ENCODE measurements at places on chromosomes 16 and 17.

- ATAC-seq, result no peak
Observed at GRCh38 chr17:72254808-72255449, 134.1 kb downstream of the SOX9 start.

- no peak for ATAC-seq
Observed at GRCh38 chr16:64982581-64982980, 139.3 kb downstream of the CDH11 start.

DNA sequence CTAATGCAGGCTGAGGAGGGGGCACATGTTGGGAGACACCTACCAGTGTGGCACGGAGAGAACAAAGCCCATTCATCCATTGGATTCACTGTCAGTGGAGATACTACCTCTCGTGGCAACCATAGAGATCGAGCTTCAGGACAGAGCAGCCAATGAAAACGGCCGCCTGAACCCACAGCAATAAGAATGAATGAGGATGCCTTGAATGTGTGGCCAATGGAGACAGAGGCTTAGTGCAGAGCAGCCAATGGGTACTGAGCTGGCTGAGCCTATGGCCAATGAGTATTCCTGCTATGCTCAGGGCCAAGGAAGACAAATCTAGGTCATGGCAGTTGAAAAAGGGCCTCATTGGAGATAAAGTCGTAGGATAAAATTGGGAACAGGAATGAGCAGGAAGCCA lies 10.9 kb downstream of the ARHGEF15 start:
- ATAC-seq, result no peak

DNA sequence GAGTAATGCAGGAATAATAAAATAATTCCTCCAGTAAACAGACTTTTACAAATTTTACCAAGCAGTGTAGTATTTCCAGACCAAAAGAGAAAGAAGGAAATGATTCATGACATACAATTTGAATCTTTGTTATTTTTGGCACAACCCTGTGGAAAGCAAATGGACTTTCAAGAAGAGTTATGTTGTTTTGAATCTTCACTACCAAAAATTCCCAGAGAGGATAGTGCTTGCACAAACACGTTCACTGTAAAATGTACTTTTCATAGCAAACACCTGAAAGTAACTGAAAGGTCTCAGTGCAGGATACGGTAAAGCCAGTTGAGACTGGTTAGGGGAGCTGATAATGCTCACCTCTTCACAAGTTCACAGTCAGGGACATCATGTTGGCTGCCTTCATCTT lies 107.1 kb downstream of the USP22 start:
- no peak for ATAC-seq

DNA sequence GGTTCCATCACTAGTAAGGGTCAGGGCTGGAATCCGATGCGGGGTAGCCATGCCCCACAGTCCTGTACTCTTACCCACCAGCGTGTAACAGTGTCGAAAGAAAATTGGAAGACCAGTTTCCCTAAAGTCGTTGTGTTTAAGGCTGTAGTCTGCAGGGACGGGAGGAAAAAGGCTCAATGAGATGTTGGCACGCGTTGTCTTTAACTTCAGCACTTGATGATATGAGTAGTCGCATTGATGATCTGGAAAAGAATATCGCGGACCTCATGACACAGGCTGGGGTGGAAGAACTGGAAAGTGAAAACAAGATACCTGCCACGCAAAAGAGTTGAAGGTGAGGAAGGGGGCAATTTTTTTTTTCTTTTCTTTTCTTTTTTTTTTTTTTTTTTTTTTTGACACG lies 1.3 kb downstream of the HSBP1 start:
- ATAC-seq, result no peak

GRCh38 chr16:72829846-72830775 lies 217.8 kb downstream of the ZFHX3 start:
- ATAC-seq, result no peak

DNA sequence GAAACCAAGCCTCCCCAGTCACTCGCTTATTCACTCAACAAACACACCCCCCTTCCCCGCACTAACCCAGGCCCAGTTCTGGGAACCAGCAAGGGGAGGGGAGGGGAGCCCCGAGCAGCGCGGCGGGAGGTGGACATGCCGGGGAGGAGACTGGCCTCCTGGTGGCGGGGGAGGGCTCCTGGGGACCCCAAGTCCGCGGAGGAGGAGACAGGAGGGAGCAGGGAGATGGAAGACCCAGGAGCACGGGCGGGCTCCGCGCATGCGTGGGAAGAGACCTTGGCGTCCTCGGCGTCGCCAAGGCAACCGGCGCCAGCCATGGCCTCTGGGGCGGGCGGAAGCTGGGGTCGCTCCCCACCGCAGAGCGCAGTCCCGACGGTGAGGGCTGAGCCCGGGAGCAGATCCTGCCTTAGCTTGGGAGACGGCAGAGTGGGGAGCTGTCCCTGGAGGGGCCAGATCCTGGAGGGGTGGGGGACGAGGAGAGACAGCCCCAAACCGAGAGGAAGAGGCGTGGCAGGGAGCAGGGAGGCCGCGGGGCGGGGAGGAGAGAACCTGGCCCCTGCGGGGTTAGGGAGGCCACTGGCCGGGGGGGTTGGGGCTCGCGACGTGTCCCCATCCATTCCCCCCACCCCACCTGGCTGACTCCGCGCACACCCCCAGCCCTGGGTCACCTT lies at the start of gene PRR29:
Gene PRR29 (plus strand): TSS at position 302 of the 671 bp plus-strand sequence. CDS start 14 bp downstream, at position 316.
- peak; percentile 71 for ATAC-seq

- peak; percentile 4 for ATAC-seq
Observed at GRCh38 chr16:67284699-67285646, 5.6 kb downstream of the PLEKHG4 start.

DNA sequence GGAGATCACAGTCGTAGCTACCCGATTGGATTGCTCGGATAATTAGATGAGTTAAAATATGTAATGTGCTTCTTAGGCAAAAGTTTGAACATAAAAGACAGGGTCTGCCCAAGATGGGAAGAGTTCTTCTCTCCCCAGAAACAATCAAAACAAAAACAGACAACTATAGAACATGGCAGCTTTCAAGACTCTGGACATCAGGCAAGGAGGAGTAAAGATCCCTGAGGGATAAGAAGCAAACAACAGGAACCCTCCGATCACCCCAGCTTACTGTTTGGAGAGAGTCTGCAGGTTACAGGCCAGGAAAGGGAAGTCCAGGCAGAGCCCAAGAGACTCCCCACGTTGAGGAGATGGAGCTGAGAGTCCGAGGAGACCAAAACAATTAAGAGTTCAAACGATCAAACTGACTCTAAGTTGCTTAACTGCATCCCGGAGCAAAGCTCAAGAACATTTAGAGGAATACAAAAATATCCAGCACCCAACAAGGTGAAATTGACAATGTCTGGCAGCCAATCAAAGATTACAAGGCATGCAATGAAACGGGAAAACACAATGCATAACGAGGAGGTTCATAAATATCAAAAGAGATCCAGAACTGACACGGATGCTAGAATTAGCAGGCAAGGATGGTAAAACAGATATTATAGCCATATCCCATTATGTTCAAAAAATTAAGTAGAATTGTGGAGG lies 3.9 kb downstream of the ASGR2 start:
- ATAC-seq, result no peak

- no peak for ATAC-seq
Observed at GRCh38 chr17:75488693-75489510, 26.4 kb downstream of the CASKIN2 start.

GRCh38 chr17:66432996-66433551 lies 130.7 kb downstream of the PRKCA start:
- ATAC-seq, result no peak

GRCh38 chr17:45334231-45334630 lies 17.4 kb upstream of the MAP3K14 start:
- no peak for ATAC-seq

- peak; percentile 31 for ATAC-seq
Observed at GRCh38 chr17:58153046-58153445, 4.9 kb downstream of the OR4D1 start.

DNA sequence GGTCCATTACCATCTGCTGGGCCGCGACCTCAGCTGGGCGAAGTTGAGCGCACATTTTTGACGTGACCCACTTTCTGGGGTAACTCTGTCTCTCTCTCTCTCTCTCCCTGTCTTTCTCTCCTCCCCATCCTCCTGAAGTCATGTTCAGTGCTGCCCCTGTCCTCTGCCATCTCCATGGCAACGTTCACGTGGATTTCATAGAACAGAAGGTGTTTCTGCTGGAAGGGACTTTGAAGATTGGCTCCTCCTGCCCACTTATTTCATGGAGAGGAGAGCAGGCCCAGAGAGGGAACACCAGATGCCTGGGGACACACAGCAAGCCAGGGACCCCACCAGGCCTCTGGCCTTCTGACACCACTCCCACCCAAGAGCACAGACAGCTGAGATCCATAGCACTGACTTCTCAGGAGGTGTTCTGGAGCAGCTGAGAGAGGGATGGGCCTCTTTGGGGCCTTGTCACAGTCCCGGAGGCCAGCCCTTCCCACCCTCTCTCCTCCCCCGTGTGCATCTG lies 4.2 kb upstream of the CCNF start:
- no peak for ATAC-seq

- ATAC-seq, result peak; percentile 90
Observed at GRCh38 chr16:68782198-68783174, 45.4 kb downstream of the CDH1 start.

DNA sequence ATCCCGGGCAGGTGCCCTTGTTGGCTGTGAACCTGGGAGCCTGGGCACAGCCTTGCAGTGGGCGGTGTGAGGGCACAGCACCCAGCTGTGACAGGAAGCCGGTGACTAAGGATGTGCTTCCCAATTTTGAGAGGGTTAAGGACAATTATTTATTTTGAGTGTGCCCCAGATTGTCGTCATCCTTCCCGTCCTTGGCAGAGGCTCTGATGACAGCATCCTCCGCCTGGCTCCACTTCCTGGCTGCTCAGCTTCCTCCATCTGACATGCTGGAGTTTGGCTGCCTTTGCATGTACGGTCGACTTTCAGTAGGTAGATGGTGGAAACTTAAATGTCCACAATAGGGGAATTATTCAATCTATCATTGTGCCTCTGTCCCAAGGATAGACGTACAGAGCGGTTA lies 282.4 kb upstream of the EEF2KMT start:
- no peak for ATAC-seq

GRCh38 chr17:64148699-64149098 lies 18.8 kb upstream of the ERN1 start:
- ATAC-seq, result no peak

- peak; percentile 60 for ATAC-seq
Observed at GRCh38 chr16:83806036-83806435, 1.7 kb upstream of the HSBP1 start.

GRCh38 chr17:17084941-17085340 lies 42.7 kb downstream of the MPRIP start:
- no peak for ATAC-seq

GRCh38 chr16:31265329-31266245 lies 5.8 kb downstream of the ITGAM start:
- ATAC-seq, result peak; percentile 94

GRCh38 chr16:75175074-75175473 lies 26.8 kb downstream of the ZFP1 start:
- no peak for ATAC-seq

GRCh38 chr16:65384441-65384840 lies 262.6 kb upstream of the CDH11 start:
- no peak for ATAC-seq

- peak; percentile 94 for ATAC-seq
Observed at GRCh38 chr17:4908711-4909496, 6.0 kb upstream of the CHRNE start.

DNA sequence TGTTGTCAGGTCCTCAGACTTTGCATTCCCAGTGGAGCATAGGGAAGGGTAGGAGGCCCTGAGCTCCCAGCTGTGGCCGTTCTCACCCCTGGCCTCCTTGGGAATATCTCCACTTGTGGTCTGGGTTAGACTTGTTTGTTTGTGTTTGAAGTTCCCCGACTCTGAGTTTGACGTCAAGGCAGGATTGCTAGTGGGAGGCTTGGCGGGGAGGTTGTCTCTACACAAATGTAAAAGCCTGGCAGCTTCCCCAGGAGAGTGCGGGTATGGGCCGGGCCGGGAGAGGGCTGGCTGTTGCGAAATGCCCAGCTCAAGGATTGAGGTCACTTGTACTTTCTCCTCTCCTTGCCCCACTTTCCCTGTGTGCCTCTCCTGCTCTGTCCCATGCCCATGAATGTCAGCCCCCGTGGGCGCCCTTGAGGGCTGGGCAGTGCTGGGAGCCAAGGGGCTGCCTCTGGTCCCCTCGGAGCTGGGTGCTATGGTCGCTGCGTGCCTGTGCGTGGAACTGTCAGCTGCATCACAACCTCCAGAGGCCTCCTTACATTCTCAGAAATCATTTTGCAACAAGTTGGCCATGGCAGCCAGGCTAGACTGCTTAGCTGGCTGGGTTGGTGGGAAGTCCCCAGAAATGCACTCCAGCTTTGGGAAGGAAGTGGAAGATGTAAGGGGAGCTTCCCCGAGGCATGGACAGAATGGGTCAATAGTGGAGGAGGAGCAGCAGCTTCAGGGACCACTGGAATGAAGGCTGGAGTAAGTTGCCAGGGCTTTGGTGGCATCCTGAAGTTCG lies 84.3 kb downstream of the KSR1 start:
- ATAC-seq, result no peak

- ATAC-seq, result no peak
Observed at GRCh38 chr16:67954421-67955196, 10.7 kb upstream of the LCAT start.

GRCh38 chr17:80704381-80704819 lies 159.8 kb downstream of the RPTOR start:
- no peak for ATAC-seq

- no peak for ATAC-seq
Observed at GRCh38 chr16:83054283-83054682, 427.5 kb downstream of the CDH13 start.

- peak; percentile 73 for ATAC-seq
Observed at GRCh38 chr16:85969591-85969990, 70.6 kb downstream of the IRF8 start.

GRCh38 chr17:44995436-44996001 lies 27.4 kb upstream of the C1QL1 start:
- ATAC-seq, result no peak

DNA sequence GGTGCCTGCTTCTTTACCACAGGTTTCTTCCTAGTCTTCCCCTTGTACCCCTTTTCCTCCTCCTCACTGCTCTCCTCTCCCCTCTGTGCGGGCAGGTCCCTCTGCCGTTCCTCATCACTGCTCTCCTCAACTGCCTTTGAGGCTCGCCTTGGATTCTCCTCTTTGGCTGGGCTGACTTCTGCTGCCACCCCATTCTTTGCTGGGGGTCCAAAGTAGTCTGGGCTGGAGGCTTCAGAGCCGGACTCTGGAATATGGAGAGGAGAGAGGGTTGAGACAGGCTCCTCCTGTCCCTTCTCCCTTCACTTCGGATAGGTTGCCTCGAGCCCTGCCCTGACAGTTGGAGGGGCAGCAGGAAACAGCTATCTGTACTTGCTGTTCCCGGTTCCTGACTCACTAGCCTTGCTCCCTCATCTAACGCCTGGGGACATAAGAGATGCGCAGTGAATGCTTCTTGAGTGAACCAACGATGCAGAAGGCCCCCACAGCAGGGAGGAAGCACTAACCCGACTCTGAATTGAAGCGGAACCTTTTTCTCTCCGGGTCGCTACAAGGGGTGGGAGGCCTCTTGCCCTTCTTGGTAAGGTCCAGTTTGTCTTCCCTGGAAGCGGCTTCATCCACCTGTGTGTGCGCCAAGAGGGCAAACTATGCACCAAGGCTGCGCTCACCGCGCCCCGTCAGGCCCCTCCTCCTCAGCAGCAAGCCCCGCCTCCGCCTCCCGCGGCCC lies 655 bp downstream of the HIRIP3 start:
- peak; percentile 72 for ATAC-seq

All from stimulated activated memory B cell treated with anti-CD40 and anti-IgM and Interleukin-4, amounts not matched to agents 10 μg/mL and 1 μg/mL and 100 μg/mL, for 72 hours (primary cell).